ENCODE measurements at places on chromosomes 2 and 18. TPM values are rescaled to one million over a fixed set of nuclear protein-coding genes. Genes with fewer than 3 reads are reported as not detected.

CDH19 gene
- total RNA-seq: not detected

SERPINB5 gene
- not detected for total RNA-seq

RAX gene
- not detected for total RNA-seq

ABCG5 gene
- total RNA-seq: 5.8 TPM

IL36A gene
- not detected for total RNA-seq

SOCS6 gene
- total RNA-seq: 49.0 TPM

Measured in HepG2 (cell line).